ENCODE measurements at places on chromosomes 4 and X.
A peak's percentile ranks its signal among the peaks of the same experiment; 100 is the strongest.

GRCh38 chr4:40246938-40247337 lies 50.1 kb downstream of the RHOH start:
- no peak for DNase-seq

GRCh38 chrX:10370976-10371375 lies 214.2 kb downstream of the CLCN4 start:
- DNase-seq = no peak

GRCh38 chr4:185541251-185541727 lies 6.0 kb upstream of the PDLIM3 start:
- no peak for DNase-seq

DNA sequence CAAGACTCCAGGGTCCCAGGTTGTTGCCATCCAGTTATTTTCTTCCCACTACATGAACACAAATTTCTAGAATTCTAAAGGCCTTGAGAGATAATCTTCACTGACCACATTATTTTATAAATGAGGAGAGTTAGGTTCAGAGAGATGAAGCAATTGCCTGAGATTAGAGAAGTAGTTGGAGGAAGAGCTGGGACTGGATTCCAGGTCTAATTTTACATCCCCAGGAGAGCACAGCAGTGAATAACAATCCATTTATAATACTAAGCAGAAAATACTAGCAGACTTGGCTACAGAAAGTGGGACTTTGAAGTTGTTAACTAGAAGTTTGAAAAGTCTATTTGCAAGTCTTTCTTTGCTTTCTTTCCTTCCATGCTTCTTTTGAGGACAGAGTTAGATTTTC lies 231.3 kb upstream of the S100G start:
- DNase-seq = peak; percentile 17

Measured in muscle of back (tissue), 13 donors.